ENCODE measurements at places on chromosomes 13 and 19. TPM values are rescaled to one million over a fixed set of nuclear protein-coding genes. Genes with fewer than 3 reads are reported as not detected.

OR7D2 gene
- total RNA-seq: not detected

LMTK3 gene
- 0.33 TPM for total RNA-seq

METTL21C gene
- not detected for total RNA-seq

PLEKHA4 gene
- 22.6 TPM for total RNA-seq

PRR22 gene
- 0.13 TPM for total RNA-seq

RDH8 gene
- total RNA-seq: not detected

CLC gene
- not detected for total RNA-seq

ADGRE2 gene
- 0.13 TPM for total RNA-seq

MLNR gene
- total RNA-seq: not detected

KLF12 gene
- 12.3 TPM for total RNA-seq

LIG1 gene
- total RNA-seq: 10.6 TPM

ZNF816 gene
- 8.0 TPM for total RNA-seq

DAND5 gene
- 0.13 TPM for total RNA-seq

SYT5 gene
- not detected for total RNA-seq

PDX1 gene
- total RNA-seq: not detected

CCDC8 gene
- total RNA-seq: 20.0 TPM

ZNF541 gene
- total RNA-seq: 0.07 TPM

TRAPPC5 gene
- 64.4 TPM for total RNA-seq

PNMA8C gene
- 0.39 TPM for total RNA-seq

BCL3 gene
- total RNA-seq: 18.8 TPM

GAPDHS gene
- not detected for total RNA-seq

DMPK gene
- total RNA-seq: 79.7 TPM

ZNF99 gene
- not detected for total RNA-seq

PRTN3 gene
- total RNA-seq: not detected

DCT gene
- total RNA-seq: 0.20 TPM

SCAMP4 gene
- 66.8 TPM for total RNA-seq

ADPRHL1 gene
- total RNA-seq: 1.1 TPM

DACH1 gene
- total RNA-seq: not detected

ZNF850 gene
- 2.0 TPM for total RNA-seq

A1BG gene
- total RNA-seq: 11.5 TPM

TSSK6 gene
- total RNA-seq: 1.7 TPM

MYO16 gene
- total RNA-seq: not detected

NMRK2 gene
- total RNA-seq: not detected

CRX gene
- total RNA-seq: not detected

SLC15A1 gene
- not detected for total RNA-seq

RASA3 gene
- total RNA-seq: 34.9 TPM

ZNF350 gene
- total RNA-seq: 8.3 TPM

All from smooth muscle cell of the pulmonary artery (primary cell).